Cardiac ventricle fibroblast (primary cell): ENCODE measurements at places on chromosomes 11 and 22. TPM values are rescaled to one million over a fixed set of nuclear protein-coding genes. Genes with fewer than 3 reads are reported as not detected.

The ARHGAP1 gene
- 61.3 and 71.5 TPM in 2 replicates for total RNA-seq

The TSGA10IP gene
- not detected in 2 replicates for total RNA-seq

The DDX25 gene
- not detected in 2 replicates for total RNA-seq

The LTO1 gene
- 8.9 and 10.9 TPM in 2 replicates for total RNA-seq

The CASP1 gene
- total RNA-seq, result 8.5 and 15.7 TPM in 2 replicates

The BATF2 gene
- not detected in 2 replicates for total RNA-seq

The GAS2 gene
- total RNA-seq, result 0.64 and 0.94 TPM in 2 replicates

The MMP3 gene
- not detected in 2 replicates for total RNA-seq

The FAM180B gene
- total RNA-seq, result not detected in 2 replicates
